ENCODE measurements at places on chromosomes 7 and 10. TPM values are rescaled to one million over a fixed set of nuclear protein-coding genes. Genes with fewer than 3 reads are reported as not detected.

DNA sequence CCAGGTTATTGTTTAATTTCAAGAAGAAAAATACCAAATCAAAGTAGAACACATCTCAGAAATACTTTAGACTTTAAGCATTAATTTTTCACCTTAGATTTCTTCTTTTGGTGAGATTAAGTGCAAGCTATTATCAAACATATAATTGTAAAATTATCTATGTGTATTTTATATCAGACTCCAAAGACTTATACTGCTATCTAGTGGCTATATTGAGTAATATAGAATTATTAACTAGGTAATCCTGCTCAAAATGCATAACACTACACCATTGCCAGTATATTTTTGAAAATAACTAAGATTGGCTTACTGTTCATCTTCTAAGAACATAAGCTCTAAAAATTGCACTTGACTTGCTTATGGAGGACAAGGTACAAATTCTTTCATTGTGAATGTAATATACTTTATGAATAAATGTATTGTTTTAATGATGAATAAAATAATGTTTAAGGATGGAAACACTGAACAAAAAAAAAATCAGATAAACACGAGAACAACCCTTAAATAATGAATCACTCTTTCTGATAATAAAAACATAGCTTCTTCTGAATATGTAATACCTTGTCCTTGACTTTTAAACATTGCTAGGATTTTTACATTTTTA lies 86.7 kb upstream of the GNAI1 start:
- no peak overlapping the region for H3K27ac ChIP-seq
- no peaks in the 10 kb centered on the region for H3K27me3 ChIP-seq
- DNase-seq = no peak
- H3K36me3 ChIP-seq = no peaks in the 10 kb centered on the region
- no peaks in the 10 kb centered on the region for H3K4me1 ChIP-seq
- H3K4me3 ChIP-seq = no peak overlapping the region

DNA sequence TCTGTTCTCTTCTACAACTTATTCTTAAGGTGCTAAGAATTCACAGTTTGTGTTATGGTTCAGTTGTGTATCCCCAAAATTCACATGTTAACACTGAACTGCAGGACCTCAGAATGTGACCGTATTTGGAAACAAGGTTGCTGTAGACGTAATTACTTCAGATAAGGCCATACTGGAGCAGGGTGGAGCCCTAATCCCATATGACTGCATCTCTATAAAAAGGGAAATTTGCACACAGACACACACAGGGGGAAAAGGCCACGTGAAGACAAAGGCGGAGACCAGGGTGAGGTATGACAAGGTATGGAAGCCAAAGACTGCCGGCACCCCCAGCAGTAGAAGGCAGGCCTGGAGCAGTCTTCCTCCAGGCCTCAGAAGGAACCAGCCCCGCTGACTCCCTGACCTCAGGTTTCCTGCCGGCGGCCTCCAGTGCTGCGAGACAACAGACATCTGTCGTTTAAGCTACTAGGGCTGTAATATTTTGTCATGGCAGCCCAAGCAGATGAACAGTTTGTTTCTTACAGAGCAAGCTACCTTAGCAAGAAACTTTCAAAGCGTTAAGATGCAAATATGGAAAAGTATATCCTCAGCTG lies 98.7 kb downstream of the PROSER2 start:
- no peak for DNase-seq
- H3K27ac ChIP-seq = no peak overlapping the region
- H3K4me1 ChIP-seq = no peaks in the 10 kb centered on the region
- no peaks in the 10 kb centered on the region for H3K36me3 ChIP-seq

GRCh38 chr10:131573256-131573655 lies 261.7 kb upstream of the TCERG1L start:
- no peaks in the 10 kb centered on the region for H3K27me3 ChIP-seq
- DNase-seq = no peak
- H3K27ac ChIP-seq = no peak overlapping the region
- no peak overlapping the region for H3K4me3 ChIP-seq

Gene ASZ1
- 27.6 TPM for total RNA-seq

Gene PTPRZ1
- total RNA-seq = 2.7 TPM

Gene SP8
- total RNA-seq = 2.1 TPM

- no peak overlapping the region for H3K4me3 ChIP-seq
- H3K4me1 ChIP-seq = no peaks in the 10 kb centered on the region
- DNase-seq = no peak
- H3K27ac ChIP-seq = no peak overlapping the region
These were observed 221.7 kb downstream of the CDK14 start for GRCh38 chr7:90817846-90818245.

Gene TRIM74
- 3.3 TPM for total RNA-seq

DNA sequence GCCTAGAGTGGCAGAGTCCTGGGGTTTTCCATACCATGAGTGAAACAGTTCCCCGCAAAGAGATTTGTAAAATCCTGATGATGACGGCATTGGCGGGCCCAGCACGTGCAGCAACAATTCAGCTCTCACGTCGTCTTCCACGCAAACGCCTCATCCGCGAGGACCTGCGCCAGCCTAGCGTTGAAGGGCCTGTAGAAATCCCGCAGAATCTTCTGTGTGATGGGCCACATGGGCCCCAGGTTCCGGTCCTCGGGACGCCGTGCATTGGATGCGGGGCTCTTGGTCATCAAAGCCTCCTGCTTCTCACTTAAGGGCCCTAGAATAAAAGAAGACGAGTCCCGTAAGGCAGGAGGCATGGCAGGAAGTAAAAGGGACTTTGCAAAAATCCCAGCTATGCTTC lies 83.4 kb downstream of the CHST15 start:
- H3K4me1 ChIP-seq = peaks cover 10% of the 10 kb centered on the region
- H3K27me3 ChIP-seq = no peaks in the 10 kb centered on the region
- no peak for DNase-seq
- peak overlapping the region; percentile 17 for H3K4me3 ChIP-seq
- no peak overlapping the region for H3K27ac ChIP-seq
- H3K36me3 ChIP-seq = no peaks in the 10 kb centered on the region

- no peaks in the 10 kb centered on the region for H3K27me3 ChIP-seq
- peaks cover 15% of the 10 kb centered on the region for H3K4me1 ChIP-seq
- no peaks in the 10 kb centered on the region for H3K36me3 ChIP-seq
- H3K4me3 ChIP-seq = no peak overlapping the region
- DNase-seq = no peak
- H3K27ac ChIP-seq = no peak overlapping the region
These were observed 19.7 kb upstream of the LFNG start for GRCh38 chr7:2499719-2500430.

Gene COL17A1
- total RNA-seq = 7.1 TPM

GRCh38 chr7:115779561-115779960 lies 251.0 kb downstream of the TFEC start:
- no peaks in the 10 kb centered on the region for H3K27me3 ChIP-seq
- H3K4me3 ChIP-seq = no peak overlapping the region
- no peak overlapping the region for H3K27ac ChIP-seq
- H3K4me1 ChIP-seq = no peaks in the 10 kb centered on the region
- DNase-seq = no peak
- H3K36me3 ChIP-seq = no peaks in the 10 kb centered on the region

Gene TMEM213
- 0.31 TPM for total RNA-seq

Gene AGMO
- total RNA-seq = 46.6 TPM

GRCh38 chr10:128861018-128861901 lies 605.8 kb upstream of the MGMT start:
- peaks cover 2% of the 10 kb centered on the region for H3K4me1 ChIP-seq
- H3K27ac ChIP-seq = no peak overlapping the region
- no peak overlapping the region for H3K4me3 ChIP-seq
- no peaks in the 10 kb centered on the region for H3K27me3 ChIP-seq

Data from testis (tissue), 5 donors.